ENCODE measurements at places on chromosomes 1 and 21.

GRCh38 chr1:161214369-161214768 is 726 bp upstream of the FCER1G start:
- DNase-seq, result no peak

DNA sequence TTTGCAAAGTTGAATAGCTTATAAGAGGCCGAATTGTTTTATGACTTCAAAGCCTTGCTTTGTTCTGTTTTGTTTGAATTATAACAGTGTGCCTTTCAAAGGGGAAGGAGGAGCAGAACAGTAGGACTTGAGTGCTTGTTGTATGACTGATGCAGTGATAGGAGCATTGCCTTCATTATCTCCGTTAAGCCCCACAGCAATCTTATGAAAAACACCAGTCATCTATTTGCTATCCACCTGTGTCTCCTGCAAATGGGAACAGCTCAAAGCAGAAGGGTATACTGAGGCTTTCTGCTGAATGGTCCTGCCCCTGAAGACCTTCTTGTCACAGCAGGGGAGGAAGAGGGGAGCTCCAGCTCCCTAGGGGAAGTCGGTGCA is 127.5 kb downstream of the RNF220 start:
- no peak for DNase-seq

GRCh38 chr1:1038694-1039093 is 18.8 kb downstream of the AGRN start:
- no peak for DNase-seq

- DNase-seq, result no peak
These were observed 83.8 kb downstream of the DIRAS3 start for GRCh38 chr1:67966666-67967009.

DNA sequence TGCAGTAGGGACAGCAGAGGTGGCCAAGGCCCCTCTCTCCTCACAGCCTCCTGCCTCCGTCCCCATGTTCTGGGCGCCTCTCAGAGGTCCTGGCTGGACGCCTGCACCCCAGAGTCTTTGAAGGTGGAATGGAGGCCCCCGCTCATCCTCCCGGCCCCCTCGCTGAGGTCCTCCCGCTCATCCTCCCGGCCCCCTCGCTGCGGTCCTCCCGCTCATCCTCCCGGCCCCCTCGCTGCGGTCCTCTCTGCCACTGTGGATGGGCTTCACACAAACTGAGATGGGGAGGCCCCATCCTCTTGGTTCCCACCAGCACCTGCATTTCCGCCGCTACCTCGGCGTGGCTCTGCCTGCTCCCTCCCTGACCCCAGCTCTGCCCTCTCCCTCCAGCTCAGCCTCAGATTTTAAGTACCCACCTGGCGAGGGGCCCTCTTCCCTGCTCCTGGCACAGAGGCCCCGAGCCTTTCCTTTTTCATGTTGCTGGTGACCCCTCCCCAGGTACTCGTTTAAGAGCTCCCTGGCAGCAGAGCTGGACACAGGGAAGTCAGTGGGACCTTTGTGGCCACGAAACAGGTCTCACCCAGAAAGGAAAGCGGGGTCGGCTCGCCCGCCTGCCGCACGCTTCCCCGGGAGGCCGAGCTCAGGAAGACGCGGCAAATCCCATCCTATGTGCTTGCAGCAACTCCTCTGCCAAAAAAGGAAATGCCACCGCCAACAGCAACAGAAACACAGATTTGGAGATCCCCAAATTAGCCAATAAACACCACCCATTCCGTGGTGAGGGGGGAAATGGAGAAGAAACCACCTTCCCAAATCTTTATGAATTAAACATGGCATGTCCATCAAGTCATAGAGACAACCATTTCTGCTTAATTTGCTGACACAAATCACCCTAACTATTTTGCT is 143.7 kb downstream of the PRDM16 start:
- no peak for DNase-seq
